ENCODE measurements at places on chromosomes 12 and 14. TPM values are rescaled to one million over a fixed set of nuclear protein-coding genes. Genes with fewer than 3 reads are reported as not detected.

CIROP gene
- not detected for total RNA-seq

TPH2 gene
- not detected for total RNA-seq

GTF2H3 gene
- total RNA-seq = 80.3 TPM

GUCY2C gene
- not detected for total RNA-seq

RD3L gene
- not detected for total RNA-seq

SERPINA3 gene
- total RNA-seq = 4.6 TPM
